ENCODE measurements at places on chromosomes 4 and X.

DNA sequence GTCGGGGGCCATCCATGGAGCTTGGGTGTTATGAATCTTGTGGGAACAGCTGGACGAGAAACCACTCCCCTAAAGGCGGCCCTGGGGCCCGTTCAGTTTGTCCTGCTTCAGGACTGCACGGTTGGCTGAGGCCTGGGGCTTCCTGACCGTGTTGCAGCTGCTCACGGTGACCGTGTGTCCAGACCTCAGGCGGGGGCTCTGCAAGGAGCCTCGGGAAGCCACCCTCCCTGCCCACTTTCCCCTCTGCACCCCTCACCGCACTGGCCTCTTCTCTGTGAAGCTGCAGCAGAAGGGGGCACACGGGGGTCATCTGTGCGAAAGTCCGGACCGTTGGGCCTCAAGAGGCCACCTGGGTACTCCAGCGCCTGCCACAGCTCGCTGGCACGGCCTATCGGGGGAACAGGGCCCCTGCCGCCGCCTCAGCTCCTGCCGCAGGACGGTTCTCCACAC lies 29.4 kb downstream of the UVSSA start:
- DNase-seq: no peak

- DNase-seq: no peak
These were observed 1.1 kb upstream of the KLHL13 start for GRCh38 chrX:118117741-118118140.

GRCh38 chr4:110196871-110197528 lies 1.4 kb downstream of the ELOVL6 start:
- peak; percentile 62 for DNase-seq

GRCh38 chr4:86549163-86549788 lies 44.8 kb upstream of the PTPN13 start:
- no peak for DNase-seq

- no peak for DNase-seq
These were observed 95.9 kb downstream of the CFAP299 start for GRCh38 chr4:80431203-80431965.

DNA sequence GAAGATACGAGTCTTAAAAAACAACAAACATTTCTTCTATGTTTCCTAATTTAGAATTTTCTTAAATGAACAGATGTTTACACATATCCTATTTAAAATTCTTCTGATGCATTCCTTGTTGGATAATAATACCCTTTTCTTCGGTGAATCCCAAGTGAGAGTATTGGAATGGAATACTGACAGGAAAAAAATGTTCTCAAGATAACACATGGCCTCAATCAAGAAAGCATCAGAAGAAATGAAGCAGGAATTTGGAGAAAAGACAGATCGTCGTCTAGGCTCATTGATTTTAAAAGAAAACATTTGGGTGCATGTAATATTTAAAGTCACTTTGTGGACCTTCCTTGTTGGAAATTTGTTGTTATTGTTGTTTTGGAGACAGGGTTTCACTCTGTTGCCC lies 196.9 kb upstream of the ANK2 start:
- no peak for DNase-seq

DNA sequence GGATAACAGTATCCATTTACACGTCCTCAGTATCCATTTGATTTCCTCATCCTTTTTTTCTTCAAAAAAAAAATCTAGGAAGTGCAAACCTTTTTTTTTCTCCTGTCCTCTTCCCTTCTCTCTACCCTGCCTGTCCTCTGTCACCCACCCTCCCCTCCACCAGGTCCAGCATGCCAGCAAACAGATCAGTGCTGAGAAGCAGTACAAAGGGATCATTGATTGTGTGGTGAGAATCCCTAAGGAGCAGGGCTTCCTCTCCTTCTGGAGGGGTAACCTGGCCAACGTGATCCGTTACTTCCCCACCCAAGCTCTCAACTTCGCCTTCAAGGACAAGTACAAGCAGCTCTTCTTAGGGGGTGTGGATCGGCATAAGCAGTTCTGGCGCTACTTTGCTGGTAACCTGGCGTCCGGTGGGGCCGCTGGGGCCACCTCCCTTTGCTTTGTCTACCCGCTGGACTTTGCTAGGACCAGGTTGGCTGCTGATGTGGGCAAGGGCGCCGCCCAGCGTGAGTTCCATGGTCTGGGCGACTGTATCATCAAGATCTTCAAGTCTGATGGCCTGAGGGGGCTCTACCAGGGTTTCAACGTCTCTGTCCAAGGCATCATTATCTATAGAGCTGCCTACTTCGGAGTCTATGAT lies 1.7 kb downstream of the SLC25A4 start:
- DNase-seq: no peak

- no peak for DNase-seq
These were observed 2371.8 kb downstream of the PCDH7 start for GRCh38 chr4:33091961-33092360.

GRCh38 chr4:27592738-27593137 lies 732.1 kb downstream of the STIM2 start:
- DNase-seq: no peak

DNA sequence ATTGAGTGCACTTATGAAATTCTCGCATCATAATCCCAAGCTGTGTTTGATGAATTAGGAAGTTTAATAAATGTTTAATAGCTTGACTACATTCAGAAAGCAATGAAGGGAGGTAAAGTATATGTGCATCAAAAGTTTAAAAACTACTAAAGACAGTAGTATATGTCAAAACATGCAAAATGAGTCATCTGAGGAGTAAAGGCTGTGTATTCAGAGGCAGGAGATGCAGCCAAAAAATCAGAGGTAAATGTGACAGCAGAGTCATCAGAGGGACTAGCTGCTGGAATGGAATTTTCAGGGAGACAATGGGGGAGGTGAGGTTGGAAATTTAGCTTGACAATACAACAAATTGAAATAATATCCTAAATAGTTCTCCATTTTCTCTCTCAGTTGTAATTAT lies 127.0 kb upstream of the FUNDC1 start:
- DNase-seq: no peak

DNA sequence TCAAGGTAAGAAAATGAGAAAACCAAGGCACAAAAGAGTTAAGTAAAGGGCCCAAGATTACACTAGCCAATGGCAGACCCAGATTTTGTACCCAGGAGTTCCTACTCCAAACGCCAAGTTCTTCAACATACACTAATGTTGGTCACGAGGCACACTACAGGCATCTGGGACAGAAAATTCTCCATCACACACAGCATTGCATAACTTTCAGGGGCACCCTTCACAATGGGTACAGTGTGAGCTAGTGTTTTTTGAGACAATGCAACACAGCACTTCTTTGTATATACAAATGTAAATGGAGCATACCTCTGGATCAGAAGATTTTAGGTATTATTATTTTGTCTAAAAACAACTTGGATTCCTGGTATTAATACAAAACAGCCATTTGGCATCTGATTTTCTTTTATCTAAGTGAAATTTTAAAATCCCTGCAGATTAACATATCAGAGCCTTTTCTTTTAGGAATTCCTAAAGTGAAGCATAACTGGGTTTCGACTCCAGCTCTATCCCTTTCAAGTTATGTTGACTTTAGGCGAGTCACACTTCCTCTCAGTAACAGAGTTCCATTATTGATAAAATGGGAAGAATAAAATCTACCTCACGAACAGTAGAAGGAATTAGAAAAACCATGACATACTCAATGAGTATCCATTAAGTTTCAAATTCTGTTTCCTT lies 41.1 kb downstream of the ADGRA3 start:
- no peak for DNase-seq

DNA sequence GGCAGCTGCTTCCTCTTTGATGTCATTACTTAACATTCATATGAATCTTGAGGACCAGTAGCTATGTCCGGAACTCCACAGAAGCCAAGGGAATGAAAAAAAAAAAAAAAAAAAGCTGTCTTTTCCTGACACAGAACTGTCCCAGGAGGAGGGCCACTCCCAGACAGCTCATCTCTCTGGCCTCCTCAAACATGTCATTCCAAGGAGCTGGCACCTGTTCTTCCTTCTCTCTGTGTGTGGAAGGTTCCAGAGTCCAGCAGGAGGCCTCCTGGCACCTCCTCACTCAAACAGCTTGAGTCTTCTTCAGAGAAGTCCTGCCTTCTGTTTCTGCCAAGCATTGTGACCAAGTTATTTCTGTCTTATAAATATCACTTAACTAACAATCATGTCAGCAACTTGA lies 458.5 kb downstream of the AFF2 start:
- no peak for DNase-seq

GRCh38 chrX:145552643-145553042 lies 265.0 kb upstream of the SLITRK2 start:
- DNase-seq: no peak

DNA sequence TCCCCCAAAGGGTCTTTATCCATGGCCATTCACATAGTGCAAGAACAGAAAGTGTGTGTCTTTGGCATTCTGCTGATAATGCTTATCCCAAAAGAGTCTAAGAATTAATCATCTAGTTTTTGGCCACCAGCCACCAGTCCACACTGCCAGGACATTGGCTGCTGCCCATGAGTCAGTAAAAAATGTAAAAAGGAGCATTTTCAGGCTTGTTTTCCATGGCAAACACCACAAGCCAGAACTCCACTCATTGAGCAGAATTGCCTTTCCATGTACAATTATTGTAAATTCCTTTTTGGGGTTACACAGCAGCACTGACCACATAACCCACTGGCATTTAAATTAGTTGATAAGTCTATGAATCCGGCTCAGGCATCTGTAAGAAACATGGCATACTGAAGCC lies 89.2 kb upstream of the PRDX4 start:
- DNase-seq: no peak

DNA sequence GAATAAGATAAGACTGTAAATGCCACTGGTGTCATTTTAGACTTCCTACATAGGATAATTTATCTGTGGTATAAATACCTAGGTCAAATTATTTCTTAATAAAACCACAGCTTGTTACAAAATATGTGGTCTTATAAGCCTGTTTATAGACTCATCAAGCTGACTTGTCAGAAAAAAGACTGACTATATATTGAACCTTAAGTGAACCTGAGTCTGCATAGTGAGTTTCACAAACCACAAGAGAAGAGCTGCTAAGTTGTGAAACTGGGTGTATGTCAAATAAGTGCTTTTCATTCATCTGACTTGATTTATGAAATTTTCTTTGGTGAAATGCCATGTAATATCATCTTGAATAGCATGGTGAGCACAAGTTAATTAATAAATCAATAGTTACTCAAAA lies 48.4 kb upstream of the TMPRSS11A start:
- DNase-seq: no peak

- no peak for DNase-seq
These were observed 11.5 kb downstream of the CTAG1A start for GRCh38 chrX:154596290-154596929.

GRCh38 chr4:10659251-10659650 lies 25.3 kb downstream of the CLNK start:
- DNase-seq: no peak

GRCh38 chr4:143084566-143084965 lies 100.2 kb upstream of the USP38 start:
- no peak for DNase-seq

DNA sequence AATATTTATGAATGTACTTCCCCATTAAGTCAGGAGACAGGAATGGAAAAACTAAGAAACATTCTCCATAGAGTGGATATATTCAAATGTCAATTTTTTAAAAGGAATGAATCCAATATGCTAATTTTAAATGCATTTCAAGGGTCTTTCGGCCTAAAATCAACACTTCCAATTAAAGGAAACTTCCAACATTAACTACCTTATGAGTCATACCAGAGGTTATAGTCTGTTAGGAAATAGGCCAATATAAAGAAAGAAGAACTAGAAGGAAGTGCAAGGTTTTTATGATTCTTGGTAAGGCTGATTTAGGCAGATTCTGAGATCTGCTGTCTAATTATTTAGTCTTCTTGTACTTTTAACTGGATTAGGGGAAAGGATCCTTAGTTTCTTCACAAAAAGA lies 260.1 kb upstream of the EDNRA start:
- no peak for DNase-seq

DNA sequence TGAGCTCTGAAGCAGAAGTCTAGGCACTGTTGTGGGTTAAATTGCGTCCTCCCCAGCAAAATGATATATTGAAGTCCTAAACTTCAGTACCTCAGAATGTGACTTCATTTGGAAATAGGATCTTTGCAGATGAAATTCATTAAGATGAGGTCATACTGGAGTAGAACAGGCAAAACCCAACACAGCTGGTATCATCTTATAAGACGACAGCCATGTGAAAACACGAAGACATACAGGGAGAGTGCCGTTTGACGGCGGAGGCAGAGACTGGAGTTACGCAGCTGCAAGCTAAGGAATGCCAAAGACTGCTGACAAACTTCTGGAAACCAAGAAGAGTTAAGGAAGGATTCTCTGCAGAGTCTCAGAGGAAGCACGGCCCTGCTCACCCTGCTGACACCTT lies 241.5 kb downstream of the MAML3 start:
- no peak for DNase-seq

GRCh38 chrX:131802836-131803626 lies 220.1 kb upstream of the STK26 start:
- DNase-seq: peak; percentile 29

DNA sequence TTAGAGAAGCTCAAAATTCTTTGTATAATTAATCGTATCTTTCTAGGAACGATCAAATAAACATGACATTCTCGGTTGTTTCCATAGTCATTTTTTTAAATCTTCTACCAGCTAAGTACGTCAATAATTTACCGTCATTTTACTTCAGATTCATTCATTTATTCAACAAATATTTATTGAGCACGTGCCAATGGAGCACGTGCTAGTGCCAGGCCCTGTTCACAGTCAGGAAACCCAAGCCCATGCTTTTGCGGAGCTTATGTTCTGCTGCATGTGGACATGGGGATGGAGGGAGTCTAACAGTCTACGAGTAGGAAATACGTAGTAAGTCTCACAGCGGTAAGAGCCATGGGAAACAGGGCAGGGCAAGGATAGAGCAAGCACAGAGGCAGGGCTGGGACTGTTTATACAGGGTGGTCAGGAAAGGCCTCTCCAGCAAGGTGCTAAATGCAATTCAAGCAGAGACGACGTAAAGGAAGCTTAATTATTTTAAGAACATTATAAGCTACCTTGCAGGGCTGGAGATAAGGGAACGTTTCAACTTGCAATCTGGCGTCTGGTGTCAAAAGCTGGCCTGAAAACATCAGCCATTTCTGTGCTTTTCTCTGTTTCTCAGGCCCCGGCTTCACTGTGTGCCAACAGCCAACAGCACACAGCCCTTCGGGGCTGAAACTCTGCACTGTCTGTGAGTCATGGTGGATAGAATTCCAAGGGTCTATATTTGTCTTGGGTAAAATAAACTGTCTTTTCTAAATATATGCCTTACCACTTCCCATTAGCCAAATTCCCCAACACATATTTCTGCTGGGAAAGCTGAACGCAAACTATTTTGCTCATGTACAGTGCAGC lies 517.1 kb upstream of the ZFP42 start:
- DNase-seq: no peak

DNA sequence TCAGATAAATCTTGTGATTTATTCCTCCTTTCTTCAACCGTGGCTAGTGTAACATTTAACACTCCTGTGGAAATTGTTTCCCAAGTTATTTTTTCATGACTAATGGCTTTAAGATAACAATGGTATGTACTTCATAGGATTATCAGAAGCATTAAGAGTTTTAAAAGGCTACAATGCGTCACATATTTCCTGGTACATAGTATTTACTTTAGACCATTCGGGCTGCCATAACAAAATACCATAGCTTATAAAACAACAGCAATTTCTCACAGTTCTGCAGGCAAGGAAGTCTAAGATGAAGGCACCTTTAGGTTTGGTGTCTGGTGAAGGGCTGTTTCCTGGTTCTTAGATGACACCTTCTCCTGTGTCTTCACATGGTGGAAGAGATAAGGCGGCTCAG lies 158.6 kb downstream of the PAPSS1 start:
- no peak for DNase-seq

- DNase-seq: no peak
These were observed 8.0 kb upstream of the PITX2 start for GRCh38 chr4:110630688-110631402.

Data from activated CD4-positive, alpha-beta T cell treated with anti-CD3 and anti-CD28 coated beads, Interleukin-2, amount 50 U/mL, for 48 hours (primary cell).